GM12892 (cell line): ENCODE measurements at places on chromosomes 1 and 21.
A peak's percentile ranks its signal among the peaks of the same experiment; 100 is the strongest.

GRCh38 chr21:21039624-21040170 lies 41.5 kb downstream of the NCAM2 start:
- DNase-seq, result no peak

DNA sequence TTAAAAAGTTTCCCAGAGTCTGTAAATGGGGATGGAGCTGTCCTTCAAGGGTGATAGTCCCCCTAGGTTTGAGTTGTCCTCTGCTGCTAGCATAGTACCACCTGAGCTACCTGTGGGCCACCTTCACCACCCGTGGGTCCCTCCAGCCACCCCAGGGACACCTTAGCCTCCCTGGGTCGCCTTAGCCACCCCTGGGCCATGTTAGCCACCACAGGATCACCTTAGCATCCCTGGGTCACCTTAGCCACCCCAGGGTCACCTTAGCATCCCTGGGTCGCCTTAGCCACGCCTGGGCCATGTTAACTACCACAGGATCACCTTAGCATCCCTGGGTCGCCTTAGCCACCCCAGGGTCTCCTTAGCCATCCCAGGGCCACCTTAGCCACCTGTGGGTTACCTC lies 67.1 kb downstream of the ADARB1 start:
- no peak for DNase-seq

DNA sequence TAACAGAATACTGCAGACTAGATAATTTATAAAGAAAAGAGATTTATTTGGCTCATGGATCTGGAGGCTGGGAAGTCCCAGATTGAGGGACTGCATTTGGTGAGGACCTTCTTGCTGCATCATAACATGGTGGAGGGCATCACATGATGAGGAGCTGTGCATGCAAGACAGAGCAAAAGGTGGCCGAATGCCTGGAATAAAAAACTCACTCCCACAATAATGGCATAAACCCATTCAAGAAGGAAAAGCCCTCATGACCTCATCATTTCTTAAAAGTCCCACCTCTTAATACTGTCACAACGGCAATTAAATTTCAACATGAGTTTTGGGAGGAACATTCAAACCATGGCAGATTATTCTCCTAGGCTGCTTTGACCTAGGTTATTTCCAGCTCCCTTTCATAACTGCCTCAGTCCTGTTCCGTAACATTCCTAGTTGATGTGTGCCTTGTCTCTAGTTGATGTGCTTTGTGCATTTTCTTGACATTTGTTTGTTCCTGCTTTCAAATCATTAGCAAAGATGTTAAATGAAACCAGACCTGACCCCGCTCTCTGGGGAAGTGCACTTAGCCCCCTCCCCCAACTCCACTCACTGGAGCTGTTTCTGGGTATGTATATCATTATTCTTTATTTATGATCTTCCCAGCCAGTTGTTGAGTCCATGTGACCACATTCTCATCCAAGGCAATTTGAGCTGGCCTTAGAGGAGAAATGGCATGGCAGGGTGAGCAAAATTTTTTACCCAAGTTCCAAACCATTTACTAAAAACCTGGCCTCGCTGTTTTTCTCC lies 148.5 kb downstream of the GDAP2 start:
- no peak for DNase-seq

- DNase-seq, result no peak
Observed at GRCh38 chr21:39144191-39144590, 39.1 kb downstream of the PSMG1 start.

- DNase-seq, result no peak
Observed at GRCh38 chr1:13832536-13832935, 132.5 kb downstream of the PRDM2 start.

DNA sequence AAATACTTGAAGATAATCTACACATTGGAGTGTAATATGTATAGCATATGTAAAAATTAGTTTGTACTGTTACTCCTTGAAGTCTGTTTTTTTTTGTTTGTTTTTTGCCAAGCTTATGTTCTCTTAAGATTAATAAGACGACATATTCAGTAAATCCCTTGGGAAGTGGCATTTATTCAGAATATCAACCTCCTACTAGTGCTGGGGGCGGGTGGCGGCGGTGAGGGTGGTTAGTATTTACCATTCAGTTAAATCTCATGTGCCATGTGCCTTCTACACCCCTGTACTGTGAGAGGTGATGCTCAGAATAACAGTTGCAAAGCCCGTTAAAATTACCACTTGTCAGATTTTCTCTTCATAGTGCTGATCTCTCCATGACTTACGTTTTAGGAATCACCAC lies 3.0 kb downstream of the BACH1 start:
- DNase-seq, result no peak

- no peak for DNase-seq
Observed at GRCh38 chr21:39657091-39657689, 44.5 kb downstream of the B3GALT5 start.

DNA sequence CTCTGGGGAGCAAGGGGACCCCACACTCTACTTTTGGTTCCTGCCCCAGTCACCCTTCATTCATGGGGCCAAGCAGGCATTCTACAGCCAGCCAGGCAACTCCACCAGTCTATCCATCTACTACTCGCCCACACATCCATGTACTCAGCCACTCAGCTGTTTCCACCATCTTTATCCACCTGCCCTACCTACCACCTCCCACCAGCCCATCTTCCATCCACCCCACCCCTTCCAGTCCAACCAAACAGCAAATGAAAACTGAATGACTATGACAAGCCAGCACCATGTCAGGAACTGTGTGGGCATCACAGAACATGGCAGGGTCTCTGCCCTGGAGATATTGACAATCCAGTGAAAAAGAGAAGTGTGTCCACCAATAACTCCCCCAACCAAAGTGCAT lies 7.9 kb downstream of the LAD1 start:
- no peak for DNase-seq

DNA sequence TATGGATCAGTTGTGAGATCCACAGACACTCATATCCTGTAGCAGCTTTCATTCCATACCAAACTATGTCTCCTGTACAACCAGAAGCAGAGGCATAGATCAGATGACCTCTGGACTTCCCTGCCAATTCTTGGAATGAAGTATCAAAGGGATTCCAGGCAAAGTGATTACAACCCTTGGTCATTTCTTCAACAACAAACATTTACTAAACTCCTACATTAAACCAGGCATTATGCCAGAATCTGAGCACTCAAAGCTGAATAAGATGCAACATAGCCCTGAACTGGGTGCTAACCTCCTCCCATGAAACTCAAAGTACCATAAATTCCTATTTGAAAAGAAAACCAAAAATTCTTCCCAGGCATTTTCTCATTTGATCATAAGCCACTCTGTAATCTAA lies 121.2 kb upstream of the SGIP1 start:
- no peak for DNase-seq

- peak; percentile 53 for DNase-seq
Observed at GRCh38 chr1:207863893-207864535, 46.9 kb downstream of the CD34 start.

- DNase-seq, result no peak
Observed at GRCh38 chr1:4267381-4268261, 367.5 kb upstream of the C1orf174 start.

DNA sequence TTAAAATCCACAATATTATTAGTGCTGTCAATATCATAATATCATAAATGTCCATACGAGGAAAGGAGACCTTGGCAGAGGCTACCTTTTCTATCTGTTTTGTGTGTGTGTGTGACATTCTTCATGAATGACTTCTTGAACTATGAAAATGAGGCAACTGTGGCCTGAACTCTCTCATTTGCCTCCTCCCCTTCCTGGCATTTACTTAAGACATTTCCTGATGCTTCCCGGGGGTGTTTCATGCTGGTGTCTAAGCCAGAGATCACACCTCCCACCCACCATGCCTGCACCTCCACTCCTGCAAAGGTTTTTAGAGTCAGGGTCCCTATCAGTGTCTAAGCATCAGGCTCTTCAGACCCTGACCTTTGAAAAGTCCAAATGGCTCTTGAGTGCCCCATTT lies 420.9 kb downstream of the KIF26B start:
- no peak for DNase-seq

DNA sequence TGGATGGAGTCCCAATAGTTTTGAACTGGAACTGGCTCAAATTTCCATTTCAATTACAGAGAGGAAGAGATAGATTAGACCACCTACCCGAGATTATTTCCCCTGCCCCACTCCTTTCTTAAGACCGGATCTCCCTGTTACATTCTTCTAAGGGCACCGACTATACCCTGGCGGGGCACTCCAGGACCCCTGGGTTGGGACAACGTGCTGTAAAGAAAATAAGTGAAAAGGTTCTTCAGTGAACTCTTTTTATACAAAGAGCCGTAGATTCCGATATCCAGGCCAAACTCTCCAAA lies 6.7 kb downstream of the NR5A2 start:
- no peak for DNase-seq

DNA sequence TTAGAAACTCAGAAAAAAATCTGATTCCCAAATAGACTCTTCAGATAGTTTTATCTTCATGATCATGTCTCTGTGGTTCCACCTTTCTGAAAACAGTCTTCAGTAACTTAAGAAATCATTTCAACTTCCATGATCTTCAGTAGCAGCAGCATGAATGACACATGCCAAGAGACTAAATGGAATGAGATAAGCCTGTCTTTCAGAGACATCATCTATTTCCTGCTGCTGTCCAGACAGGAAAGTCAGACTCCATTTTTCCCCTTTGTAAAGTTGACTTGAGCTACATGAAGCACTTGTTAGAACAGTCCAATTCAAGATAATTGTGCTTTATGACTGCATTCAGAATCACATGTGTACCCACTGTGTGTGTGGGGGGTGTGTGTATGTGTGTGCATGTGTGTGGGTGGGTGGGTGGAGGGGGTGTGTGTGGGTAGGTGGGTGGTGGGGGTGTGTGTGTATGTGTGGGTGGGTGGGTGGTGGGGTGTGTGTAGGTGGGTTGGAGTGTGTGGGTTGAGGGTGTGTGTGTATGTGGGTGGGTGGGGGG lies 58.8 kb downstream of the CLIC4 start:
- no peak for DNase-seq

GRCh38 chr21:17359781-17360180 lies 153.1 kb upstream of the CXADR start:
- DNase-seq, result no peak

DNA sequence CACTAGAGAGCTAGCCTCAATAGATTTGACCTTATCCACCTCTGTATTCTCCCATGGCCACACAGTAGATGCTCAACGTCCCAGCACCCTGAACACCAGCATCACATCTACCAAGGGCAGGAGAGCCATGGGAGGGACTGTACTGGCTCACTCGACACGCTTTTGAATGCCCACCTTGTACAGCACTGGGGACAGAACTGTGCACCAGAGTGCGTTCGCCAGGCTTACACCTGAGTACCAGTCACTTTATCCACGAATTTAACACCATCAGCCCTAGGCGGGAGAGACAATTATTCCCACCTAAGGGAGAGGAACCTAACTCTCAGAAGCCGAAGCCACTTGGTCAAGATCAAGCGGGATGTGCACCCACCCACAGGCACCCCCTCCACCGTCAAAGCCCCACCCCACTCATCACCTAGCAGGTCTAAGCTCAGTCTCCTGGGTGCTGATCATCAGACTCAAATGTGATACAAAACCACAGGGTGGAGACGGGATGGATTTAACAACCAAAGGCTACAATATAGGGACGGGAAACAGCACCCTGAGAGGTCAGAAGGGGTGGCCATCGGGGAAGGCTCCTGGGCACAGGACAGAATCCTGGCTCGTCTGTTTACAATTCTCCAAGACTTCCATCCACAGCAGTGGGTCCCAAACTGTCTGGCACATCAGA lies 110.5 kb downstream of the GLIS1 start:
- DNase-seq, result no peak

DNA sequence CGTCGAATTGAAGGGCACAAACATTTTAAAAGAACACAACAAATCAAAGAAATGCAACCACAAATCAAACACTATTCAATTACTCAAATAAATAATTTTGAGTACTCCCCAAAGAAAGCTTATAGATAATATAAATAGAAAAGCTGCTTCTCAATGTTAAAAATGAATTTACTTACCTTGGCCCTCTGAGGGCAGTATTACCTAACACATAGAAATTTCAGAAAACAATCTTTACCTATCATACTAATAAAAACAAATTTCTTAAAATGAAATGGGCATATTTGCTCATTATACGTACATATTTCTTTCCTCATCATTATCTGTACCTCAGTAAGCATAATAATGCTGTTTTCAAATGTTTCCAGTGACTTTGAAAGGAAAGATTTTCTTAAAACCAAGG lies 141.8 kb downstream of the AKT3 start:
- no peak for DNase-seq

- no peak for DNase-seq
Observed at GRCh38 chr1:172143384-172144055, 277.0 kb upstream of the C1orf105 start.

DNA sequence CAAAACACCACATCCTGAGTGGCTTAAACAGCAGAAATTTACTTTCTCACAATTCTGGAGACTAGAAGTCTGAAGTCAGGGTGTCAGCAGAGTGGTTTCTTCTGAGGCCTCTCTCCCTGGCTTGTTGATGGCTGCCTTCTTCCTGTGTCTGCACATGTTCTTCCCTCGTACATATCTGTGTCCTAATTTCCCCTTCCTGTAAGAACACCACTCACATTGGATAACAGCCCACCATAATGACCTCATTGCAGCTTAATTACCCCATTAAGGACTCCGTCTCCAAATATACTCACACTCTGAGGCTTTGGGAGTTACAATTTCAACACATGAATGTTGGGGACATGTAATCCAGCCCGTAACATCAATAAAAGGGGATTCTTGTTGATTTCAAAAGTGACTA lies 23.4 kb downstream of the C8A start:
- no peak for DNase-seq

DNA sequence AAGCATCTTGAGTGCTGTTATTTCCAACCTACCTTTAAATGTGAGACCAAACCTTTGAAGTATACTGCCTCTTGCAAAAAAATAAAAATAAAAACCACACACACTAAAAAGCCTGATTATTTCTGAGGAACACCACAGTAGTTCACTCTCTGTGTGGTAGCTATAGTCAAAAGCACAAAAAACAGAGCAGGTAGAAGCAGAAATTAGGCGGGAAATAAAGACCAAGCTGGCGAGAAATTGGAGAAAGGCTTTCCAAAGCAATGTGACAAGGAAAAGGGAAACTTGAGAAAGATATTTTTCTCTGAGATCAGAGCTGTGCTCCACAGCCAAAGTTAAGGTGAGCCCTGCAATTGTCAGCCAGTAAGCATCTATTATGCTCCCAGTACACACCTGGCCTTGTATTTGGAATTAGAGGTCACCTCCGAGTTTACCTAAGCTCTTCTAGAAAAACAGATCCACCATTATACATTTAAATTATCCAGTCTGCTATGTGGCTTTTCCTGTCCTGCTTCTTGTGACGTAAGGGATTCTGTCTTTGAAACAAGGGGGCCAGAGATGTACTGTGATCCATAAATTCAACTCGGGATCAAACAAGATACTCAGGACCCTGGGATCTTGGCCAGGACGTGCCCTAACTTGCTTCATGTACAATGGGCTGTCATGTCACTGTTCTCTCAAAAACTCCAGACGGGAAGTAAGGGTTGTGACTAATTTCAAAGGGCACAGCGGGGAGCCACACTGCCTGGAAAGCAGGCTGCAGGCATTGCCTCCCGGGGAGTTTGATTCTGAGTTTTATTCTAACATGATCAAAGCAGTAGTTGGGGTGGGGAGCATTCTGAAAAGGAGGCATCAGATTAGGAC lies 39.8 kb upstream of the RAB4A start:
- no peak for DNase-seq

- no peak for DNase-seq
Observed at GRCh38 chr1:205587581-205587980, 44.2 kb downstream of the ELK4 start.
